ENCODE measurements at places on chromosomes 11 and 22.

GRCh38 chr11:125005491-125005890, 51.5 kb downstream of the CCDC15 start:
- no peak overlapping the region for H3K4me3 ChIP-seq
- no peak for DNase-seq
- H3K27ac ChIP-seq = no peak overlapping the region
- H3K4me1 ChIP-seq = no peaks in the 10 kb centered on the region
- peaks cover 58% of the 10 kb centered on the region for H3K36me3 ChIP-seq

DNA sequence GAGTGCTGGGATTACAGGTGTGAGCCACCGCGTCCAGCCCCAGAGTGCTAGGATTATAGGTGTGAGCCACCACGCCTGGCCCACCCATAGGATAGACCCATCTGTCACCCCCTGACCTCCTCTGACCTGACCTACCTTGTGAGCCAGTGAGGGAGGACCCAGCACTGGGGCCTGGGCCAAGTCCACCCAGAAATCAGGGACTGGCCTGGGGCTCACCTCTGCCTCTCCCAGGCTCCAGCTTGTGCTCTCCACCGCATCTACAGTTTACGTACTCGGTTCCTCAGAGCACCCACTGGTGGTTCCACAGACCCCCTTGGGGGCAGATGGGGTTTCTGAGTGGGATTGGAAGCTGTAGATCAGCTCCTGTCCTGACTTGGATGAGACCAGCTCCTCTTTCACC, 6.4 kb downstream of the SLC29A2 start:
- H3K4me3 ChIP-seq = no peak overlapping the region
- no peaks in the 10 kb centered on the region for H3K27me3 ChIP-seq
- H3K4me1 ChIP-seq = peaks cover 7% of the 10 kb centered on the region
- peaks cover 11% of the 10 kb centered on the region for H3K36me3 ChIP-seq

DNA sequence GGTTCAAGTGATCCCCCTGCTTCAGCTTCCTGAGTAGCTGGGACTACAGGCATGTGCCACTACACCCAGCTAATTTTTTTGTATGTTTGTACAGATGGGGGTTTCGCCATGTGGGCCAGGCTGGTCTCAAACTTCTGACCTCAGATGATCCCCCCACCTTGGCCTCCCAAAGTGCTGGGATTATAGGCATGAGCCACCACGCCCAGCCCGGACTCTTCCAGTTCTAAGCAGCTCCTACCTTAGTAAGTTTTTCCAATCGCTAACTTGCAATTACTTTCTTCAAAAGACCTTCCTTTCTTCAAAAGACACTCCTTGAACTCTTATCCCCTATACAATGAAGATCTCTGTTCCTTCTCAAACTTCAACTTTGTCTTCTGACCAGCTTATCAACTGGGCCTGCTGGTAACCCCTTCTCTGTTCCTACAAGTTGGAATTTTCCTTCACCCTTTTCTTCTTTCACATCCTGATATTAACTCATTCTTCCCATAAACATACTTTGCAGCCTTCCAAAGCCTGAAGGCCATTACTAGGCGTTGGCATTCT, 25.8 kb downstream of the RBFOX2 start:
- H3K27me3 ChIP-seq = peaks cover 7% of the 10 kb centered on the region
- no peak overlapping the region for H3K27ac ChIP-seq
- no peak for DNase-seq
- no peaks in the 10 kb centered on the region for H3K4me1 ChIP-seq
- no peaks in the 10 kb centered on the region for H3K36me3 ChIP-seq

DNA sequence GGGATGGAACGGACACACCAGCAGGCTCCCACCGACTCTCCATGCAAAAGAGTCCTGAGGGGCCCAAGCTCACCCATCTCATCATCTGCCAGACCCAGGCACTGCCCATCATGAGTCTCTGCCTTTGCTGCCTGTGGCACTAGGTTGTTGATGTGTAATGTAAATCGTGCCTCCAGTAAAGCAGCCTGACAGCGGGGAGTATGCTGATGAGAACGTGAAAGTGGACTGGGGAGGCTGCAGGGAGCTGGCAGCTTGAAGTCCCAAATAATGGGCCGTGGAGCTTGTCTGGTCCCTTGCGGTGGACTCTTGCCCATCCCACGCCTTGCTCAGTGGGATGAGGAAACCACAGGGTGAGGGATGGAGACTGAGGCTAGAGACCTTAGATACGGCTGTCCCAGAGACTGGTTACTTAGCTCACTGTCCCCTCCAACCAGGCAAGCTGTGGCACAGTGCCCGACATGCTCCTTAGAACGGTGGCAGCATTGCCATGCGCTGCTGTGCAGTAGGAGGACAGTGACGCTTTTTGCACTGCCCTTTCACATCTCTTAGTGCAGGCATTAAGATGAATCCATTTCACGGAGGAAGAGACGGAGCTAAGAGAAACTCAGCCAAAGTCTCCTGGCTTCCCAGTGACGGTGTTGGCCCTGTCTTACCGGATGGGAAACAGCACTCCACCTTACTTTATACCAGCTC, 39.6 kb upstream of the PLET1 start:
- H3K27ac ChIP-seq = no peak overlapping the region
- H3K4me1 ChIP-seq = peaks cover 31% of the 10 kb centered on the region
- no peaks in the 10 kb centered on the region for H3K27me3 ChIP-seq
- no peak overlapping the region for H3K4me3 ChIP-seq
- DNase-seq = no peak
- H3K36me3 ChIP-seq = no peaks in the 10 kb centered on the region

DNA sequence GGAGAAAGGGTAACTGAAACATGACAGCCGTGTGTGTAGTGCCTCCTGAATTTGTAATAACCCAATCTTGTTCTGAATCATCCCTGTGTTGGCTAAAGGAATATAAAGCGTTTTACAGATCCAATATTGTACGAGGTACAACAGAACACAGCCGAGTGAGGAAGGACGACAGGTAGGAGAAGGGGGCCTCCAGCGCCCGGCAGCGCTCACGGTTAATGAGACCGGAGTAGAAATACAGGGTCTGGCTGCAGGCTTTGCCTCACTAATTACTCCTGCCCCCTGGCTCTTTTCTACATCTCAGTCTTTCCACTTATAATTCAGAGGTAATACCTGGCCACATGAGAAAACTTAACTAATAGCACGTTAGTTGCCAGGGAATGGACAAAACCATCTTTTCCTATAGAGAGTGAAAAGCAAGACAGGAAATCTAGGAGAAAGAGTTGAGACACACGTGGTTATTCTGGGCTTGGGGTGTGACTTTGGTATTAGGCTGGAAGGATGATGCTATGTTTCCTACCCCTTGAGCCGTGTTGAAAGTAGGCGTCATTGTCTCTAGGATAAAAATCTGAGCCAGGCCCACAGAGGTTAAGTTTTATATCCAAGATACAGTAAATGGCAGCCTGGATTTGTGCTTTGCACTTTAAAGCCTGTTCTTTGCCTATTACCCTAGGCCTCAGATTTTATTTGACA, 54.1 kb downstream of the GRIK4 start:
- no peak overlapping the region for H3K27ac ChIP-seq
- DNase-seq = no peak
- peaks cover 5% of the 10 kb centered on the region for H3K4me1 ChIP-seq
- H3K36me3 ChIP-seq = no peaks in the 10 kb centered on the region
- no peak overlapping the region for H3K4me3 ChIP-seq
